Ecto neural progenitor cell (in vitro differentiated cells): ENCODE measurements at places on chromosomes 3 and 15.

DNA sequence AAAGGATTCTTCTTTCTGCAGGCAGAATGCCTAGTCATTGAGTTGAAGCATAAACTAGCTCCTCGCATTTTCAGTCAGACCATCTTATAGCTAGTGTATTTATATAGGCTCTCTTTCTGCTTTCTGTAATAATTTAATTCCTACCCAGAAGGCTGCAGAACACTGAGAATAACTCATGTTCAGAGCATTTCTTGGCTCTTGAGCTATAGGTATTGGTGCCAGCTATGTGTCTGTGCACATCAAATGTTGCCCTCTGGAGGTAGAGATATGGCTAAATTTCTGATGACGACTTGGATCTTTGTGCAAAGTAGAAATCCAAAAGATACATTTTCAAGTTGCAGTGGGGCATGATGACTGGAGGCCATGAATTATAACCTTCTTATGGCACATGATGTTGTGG, 336.2 kb upstream of the TPM1 start:
- DNase-seq, result no peak

DNA sequence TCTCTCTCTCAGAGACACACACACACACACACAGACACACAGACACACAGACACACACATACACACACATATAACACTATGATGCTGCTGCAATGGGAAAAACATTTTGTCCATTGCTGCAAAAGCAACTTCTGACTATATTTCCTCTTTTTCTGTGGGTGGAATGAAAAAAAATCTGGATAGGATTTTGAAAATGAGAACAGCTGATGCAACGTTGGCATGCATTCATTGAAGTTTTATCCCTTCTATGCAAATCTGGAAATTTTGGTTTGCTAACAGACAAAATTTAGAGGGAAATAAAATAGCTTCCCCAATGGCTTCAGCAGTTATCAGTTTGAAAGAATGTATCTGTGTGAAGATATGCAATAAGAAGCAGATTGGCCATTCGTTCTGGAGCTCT, 763.4 kb upstream of the GRM7 start:
- DNase-seq, result no peak

DNA sequence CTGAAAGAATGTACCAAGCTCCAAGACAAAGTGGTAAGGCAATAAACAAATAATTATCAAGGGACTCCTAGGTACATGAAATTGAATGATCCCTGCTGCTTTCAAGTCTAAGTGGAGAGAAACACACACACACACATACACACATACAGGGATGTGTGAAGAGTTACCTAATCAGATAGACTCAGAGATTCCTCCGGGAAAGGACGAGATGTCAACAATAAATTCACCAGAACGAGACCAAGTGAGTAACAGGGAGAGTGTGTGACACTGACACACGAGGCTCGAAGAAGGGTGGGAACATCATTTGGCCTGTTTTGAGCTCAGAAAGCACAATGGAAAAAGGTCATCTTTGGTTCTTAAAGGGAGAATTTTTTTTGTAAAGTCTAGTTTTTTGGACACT, 13.4 kb downstream of the LRIG1 start:
- no peak for DNase-seq

DNA sequence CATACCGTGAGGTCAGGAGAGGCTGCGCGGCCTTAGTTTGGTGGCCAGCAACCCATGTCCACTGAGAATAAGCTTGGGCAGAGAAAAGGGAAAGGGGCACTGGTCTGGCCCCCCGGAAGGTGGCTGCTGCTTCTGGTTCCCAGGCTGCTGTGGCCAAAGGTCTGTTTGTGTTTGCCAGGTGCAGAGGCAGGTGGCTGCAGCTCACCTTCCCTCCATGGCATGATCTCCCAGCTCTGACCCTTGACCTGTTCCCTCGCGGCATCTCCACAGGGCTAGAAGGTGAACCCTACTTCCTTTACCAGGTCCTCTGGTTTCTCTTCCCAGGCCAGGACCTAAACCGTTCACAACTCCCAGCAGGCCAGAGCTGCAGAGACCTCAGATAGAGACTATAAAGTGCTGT, 13.8 kb downstream of the VPS18 start:
- no peak for DNase-seq

- DNase-seq, result no peak
Measured at GRCh38 chr15:74857082-74857655, 14.2 kb upstream of the ULK3 start.

DNA sequence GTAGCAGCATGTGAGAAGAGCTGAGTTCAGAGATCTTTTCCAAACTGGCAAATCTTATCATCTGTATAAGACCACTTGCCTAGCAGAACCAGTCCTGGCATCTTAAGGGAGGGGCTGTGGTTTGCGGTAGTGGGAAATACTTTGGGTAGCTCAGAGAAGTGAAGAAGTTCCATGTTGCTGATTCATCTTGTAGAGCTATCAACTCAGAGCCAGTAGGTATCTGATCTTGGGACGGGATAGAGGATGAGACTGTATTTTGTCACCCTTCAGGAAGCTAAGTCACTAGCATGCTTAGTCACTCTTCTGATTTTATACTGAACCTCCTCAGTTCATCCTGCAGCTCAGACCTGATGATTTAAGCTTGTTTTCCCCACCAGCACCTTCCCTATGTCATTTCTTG, 211.4 kb downstream of the NR1D2 start:
- DNase-seq, result no peak

DNA sequence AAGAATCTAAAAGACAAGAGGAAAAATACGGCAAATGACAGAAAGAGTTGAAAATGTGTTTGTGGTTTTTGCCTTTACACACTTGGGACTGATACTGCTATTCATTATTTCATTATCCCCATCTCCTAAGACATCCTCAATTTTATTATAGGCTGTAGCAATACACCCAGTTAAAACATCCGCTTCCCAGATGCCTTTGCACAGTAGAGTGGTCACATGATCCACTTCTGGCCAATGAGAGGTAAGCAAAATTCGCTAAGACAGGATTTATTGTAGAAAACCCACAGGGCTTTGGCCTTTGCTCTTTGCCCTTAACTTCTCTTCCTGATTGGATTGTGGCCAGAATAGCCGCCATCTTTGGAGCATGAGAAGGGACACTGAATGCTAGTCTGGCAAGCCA, 53.2 kb upstream of the BOC start:
- DNase-seq, result no peak

- no peak for DNase-seq
Measured at GRCh38 chr15:92903631-92903965, 3.5 kb downstream of the CHD2 start.

GRCh38 chr3:197454014-197454413, 101.8 kb downstream of the BDH1 start:
- no peak for DNase-seq

- no peak for DNase-seq
Measured at GRCh38 chr3:50587373-50587772, 18.1 kb downstream of the HEMK1 start.

DNA sequence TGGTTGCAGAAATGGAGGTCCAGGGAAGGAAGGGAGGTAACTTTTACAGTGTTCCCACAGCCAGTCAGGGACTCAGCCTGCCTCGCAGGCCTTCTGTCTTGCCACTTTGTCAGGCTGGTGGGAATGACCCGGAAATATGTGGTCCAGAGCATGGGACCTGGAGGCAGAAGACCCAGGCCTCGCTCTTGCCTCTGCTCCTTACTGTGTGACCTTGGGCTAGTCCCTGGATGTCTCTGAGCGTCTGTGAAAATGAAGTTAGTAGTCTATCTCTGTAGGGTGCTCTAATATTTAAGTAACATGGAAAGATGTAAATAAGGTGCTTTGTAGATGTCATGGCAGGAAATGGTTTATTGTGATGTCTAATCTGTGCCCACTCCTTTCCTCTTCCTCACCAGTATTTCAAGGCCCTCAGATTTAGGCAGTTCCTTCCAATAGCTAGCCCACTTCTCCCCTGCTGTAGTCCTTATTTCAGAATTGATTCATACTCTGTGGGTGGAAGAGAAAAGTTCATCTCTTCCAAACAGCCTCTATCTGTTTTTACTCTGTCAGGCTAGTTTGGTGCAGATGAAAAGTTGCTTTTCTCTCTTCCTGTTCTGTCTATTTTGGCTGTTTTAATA, 9.1 kb downstream of the CORO2B start:
- DNase-seq, result no peak

GRCh38 chr15:89088605-89089315, 504 bp downstream of the ABHD2 start:
- DNase-seq, result no peak

DNA sequence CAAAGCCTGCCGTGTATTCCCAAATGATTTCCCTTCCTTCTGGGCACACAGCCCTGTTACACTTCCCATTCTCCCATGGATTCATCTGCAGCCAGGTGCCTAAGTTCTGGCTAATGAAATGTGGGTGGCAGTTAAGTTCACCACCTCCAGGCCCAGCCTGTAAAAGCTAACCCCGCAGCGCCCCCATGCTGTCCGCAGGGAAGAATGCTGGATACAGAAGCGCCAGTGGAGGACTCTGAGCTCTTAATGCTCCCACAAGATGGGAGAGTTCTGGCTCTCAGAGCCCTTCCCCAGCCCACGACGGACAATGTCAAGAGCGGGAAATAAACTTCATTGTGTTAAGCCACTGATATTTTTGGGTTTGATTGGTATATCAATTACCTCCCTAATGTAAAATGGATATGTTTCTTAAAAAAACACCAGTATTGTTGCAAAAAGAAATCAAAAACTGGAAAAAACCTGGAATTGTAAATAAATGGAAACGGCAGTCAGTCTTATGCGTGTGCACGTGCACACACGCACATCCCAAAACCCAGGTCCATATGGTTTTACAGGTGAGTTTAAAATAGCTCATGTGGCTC, 37.7 kb upstream of the FGD5 start:
- DNase-seq, result peak; percentile 81

DNA sequence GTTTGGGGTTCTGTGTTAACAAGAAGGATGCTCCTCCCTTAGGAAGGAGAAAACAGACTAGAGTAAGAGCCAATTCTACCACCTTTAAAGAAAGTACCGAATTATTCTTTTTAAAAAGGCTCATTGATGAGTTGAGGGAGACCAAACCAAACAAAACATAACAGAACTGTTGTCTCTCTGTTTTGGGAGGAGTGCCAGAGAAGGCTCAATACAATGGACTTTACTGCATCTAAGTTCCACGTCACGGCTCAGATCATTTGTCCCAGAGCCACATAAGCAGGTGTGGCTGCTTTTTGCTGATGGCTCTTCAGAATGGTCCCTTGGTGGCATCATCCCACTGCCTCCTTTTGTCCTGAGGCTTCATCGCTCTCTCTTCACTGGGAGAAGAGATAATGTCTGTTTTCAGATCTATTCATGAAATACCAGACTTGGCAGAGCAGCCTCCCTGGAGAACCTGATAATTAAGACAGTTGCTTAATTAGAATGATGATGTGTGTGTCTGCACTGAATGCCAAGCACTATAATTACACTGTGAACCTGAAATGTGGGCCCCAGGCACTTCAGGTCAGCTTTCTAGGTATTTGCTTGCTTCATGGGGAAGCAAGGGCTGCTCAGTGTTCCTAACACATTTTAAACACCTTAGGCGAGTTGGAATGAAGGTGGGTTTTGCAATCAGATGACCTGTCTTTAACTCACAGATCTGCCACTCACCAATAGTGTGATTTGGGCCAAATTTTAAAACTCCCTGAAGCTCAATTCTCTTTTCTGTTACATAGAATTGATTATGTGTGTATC, 335.2 kb upstream of the MCTP2 start:
- DNase-seq, result no peak

DNA sequence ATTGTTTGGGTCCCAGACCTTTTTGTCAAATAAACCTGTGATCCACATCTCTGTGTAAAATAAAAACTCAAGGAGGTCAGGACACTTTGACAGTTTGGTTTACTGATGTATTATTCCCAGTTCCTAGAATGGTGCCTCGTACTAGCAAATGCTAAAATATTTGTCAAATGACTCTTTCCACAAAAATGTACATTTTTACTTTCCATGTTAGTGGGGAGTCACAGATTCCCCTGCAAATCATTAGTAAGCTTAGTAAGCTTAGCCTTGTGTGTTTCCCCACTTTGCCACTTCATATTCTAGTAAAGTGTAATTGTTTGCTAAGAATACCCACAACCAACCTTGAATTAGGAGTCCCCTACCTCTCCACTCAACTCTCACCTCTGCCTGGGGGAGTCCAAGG, 2.4 kb upstream of the MAGI1 start:
- no peak for DNase-seq

GRCh38 chr3:65659396-65659795, 379.3 kb downstream of the MAGI1 start:
- no peak for DNase-seq

DNA sequence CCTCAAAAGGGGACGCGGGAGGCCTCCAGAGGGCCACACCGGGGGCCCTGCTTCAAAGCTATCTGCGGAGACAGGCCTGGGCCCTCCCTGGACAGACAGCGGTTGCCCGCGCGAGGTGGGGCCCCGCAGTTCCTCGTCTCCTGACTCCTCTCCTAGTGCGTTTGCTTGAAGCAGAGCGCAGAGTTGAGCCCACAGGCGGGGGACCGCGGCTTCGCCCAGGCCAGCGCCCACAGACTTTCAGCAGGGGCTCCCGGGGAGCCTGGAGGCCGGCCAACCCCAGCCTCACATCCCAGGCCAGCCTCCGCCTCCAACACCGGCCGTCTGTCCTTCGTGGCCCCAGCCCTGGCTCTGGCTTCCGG, 540 bp upstream of the ADAMTS7 start:
- DNase-seq, result no peak

GRCh38 chr15:71114887-71115566, at the start of gene THSD4:
THSD4 (plus strand) TSS chr15:71115471.
- DNase-seq, result peak; percentile 90

DNA sequence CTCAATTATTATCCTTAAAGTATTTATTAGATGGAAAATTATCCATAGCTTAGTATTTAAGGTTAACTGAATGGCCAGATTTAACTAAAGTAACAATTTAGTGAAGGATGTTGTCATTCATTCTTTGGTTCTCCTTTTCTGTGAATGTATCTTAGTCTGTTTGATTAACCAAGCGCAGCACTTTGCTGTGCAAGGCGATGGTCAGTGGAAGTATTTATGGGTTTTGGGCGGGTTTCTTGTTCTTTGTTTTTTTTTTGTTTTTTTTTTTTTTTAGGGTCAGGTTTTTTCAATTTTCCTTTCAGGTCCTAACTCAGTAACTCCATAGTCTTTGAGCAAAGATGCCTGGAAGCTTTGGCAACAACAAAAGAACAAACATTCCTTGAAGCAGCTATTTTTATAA, 328.8 kb downstream of the PTPRG start:
- DNase-seq, result no peak

DNA sequence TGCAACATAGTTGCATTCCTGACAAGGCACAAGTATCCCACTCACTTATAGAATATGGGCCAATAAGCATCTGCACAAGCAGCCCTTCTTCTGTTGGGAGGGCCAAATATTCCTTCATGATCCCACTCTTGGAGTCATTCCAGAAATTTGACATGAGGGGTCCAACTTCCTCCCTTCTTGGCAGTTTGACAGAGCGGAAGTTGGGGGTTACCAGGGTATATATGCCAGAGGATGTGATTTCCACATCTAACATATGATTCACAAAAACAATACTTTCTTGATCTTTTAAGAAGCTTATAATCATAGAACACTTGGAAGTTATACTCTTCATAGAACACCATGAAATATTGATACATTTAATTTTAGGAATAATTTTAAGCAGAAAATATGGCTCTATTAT, 100.9 kb upstream of the CRBN start:
- DNase-seq, result no peak

- no peak for DNase-seq
Measured at GRCh38 chr15:38748710-38749109, 184.1 kb upstream of the RASGRP1 start.
